Vein endothelial cell (primary cell): ENCODE measurements at places on chromosomes 3 and 15. TPM values are rescaled to one million over a fixed set of nuclear protein-coding genes. Genes with fewer than 3 reads are reported as not detected.

The SOX14 gene
- not detected in 2 replicates for total RNA-seq

The FBXO45 gene
- total RNA-seq: 10.8 and 16.6 TPM in 2 replicates

The BNC1 gene
- total RNA-seq: 3.5 and 5.2 TPM in 2 replicates

The P3H2 gene
- 13.4 and 16.0 TPM in 2 replicates for total RNA-seq

The C3orf20 gene
- not detected in 2 replicates for total RNA-seq

The PRC1 gene
- 52.6 and 121 TPM in 2 replicates for total RNA-seq

The HEG1 gene
- 35.6 and 50.8 TPM in 2 replicates for total RNA-seq

The VPS18 gene
- total RNA-seq: 63.1 and 64.7 TPM in 2 replicates

The IQCH gene
- total RNA-seq: 1.6 TPM in 2 replicates

The C3orf49 gene
- not detected in 2 replicates for total RNA-seq

The PCSK6 gene
- total RNA-seq: 1.6 and 3.3 TPM in 2 replicates

The BNIP2 gene
- 172 and 202 TPM in 2 replicates for total RNA-seq

The CCR5 gene
- not detected in 2 replicates for total RNA-seq

The GPR15 gene
- total RNA-seq: not detected in 2 replicates

The ATP2B2 gene
- not detected in 2 replicates for total RNA-seq

The SEMA3B gene
- total RNA-seq: 0.65 and 1.1 TPM in 2 replicates

The LRTM1 gene
- total RNA-seq: not detected in 2 replicates

The STARD5 gene
- total RNA-seq: 0.57 and 0.65 TPM in 2 replicates

The EPHB1 gene
- total RNA-seq: 3.3 and 3.6 TPM in 2 replicates

The GALNT15 gene
- 5.2 and 19.9 TPM in 2 replicates for total RNA-seq

The ECE2 gene
- total RNA-seq: not detected in 2 replicates

The GOLGA8K gene
- 0.48 and 0.65 TPM in 2 replicates for total RNA-seq

The CMTM6 gene
- 96.4 and 106 TPM in 2 replicates for total RNA-seq

The CPN2 gene
- total RNA-seq: not detected in 2 replicates

The LINGO1 gene
- 0.19 and 0.33 TPM in 2 replicates for total RNA-seq

The FANCD2OS gene
- not detected in 2 replicates for total RNA-seq

The PIAS1 gene
- 33.3 and 34.0 TPM in 2 replicates for total RNA-seq

The TADA3 gene
- total RNA-seq: 50.6 and 56.7 TPM in 2 replicates

The SERINC4 gene
- under 0.01 TPM in 1 of 2 replicates, not detected in the other for total RNA-seq

The KCNMB3 gene
- total RNA-seq: 2.3 and 4.2 TPM in 2 replicates

The ABTB1 gene
- total RNA-seq: 3.3 and 4.7 TPM in 2 replicates

The PATL2 gene
- under 0.01 and 0.29 TPM in 2 replicates for total RNA-seq

The UPK1B gene
- total RNA-seq: not detected in 2 replicates

The EXOG gene
- total RNA-seq: 9.8 and 13.6 TPM in 2 replicates

The DNASE1L3 gene
- total RNA-seq: 0.65 TPM in 1 of 2 replicates, not detected in the other

The FRMD5 gene
- total RNA-seq: 8.6 and 12.7 TPM in 2 replicates

The GHSR gene
- total RNA-seq: not detected in 2 replicates

The PPP2R3A gene
- 13.1 and 17.3 TPM in 2 replicates for total RNA-seq

The CRBN gene
- total RNA-seq: 64.3 and 78.6 TPM in 2 replicates

The COL6A6 gene
- total RNA-seq: under 0.01 TPM in 1 of 2 replicates, not detected in the other

The EFCC1 gene
- total RNA-seq: 1.3 and 2.3 TPM in 2 replicates

The LCTL gene
- total RNA-seq: not detected in 2 replicates

The XCR1 gene
- not detected in 2 replicates for total RNA-seq

The RAB6B gene
- 0.98 and 1.2 TPM in 2 replicates for total RNA-seq

The FEZF2 gene
- not detected in 2 replicates for total RNA-seq

The ZNF385D gene
- 0.33 and 0.67 TPM in 2 replicates for total RNA-seq

The IL12A gene
- total RNA-seq: 0.33 and 0.38 TPM in 2 replicates

The CCR4 gene
- 0.10 TPM in 1 of 2 replicates, not detected in the other for total RNA-seq

The ALDH1L1 gene
- total RNA-seq: not detected in 2 replicates

The CPNE9 gene
- total RNA-seq: not detected in 2 replicates

The GPR149 gene
- not detected in 2 replicates for total RNA-seq

The PODXL2 gene
- 3.1 and 4.6 TPM in 2 replicates for total RNA-seq

The LRRC49 gene
- total RNA-seq: 4.9 and 6.8 TPM in 2 replicates

The NPAP1 gene
- total RNA-seq: not detected in 2 replicates

The C2CD4A gene
- 0.98 and 1.2 TPM in 2 replicates for total RNA-seq

The RPL29 gene
- 1,244 and 1,265 TPM in 2 replicates for total RNA-seq
